Stimulated activated CD8-positive, alpha-beta memory T cell treated with anti-CD3 and anti-CD28 coated beads, Interleukin-7, amount 100 ng/mL, for 1 hour (primary cell): ENCODE measurements at places on chromosomes 4 and X.

DNA sequence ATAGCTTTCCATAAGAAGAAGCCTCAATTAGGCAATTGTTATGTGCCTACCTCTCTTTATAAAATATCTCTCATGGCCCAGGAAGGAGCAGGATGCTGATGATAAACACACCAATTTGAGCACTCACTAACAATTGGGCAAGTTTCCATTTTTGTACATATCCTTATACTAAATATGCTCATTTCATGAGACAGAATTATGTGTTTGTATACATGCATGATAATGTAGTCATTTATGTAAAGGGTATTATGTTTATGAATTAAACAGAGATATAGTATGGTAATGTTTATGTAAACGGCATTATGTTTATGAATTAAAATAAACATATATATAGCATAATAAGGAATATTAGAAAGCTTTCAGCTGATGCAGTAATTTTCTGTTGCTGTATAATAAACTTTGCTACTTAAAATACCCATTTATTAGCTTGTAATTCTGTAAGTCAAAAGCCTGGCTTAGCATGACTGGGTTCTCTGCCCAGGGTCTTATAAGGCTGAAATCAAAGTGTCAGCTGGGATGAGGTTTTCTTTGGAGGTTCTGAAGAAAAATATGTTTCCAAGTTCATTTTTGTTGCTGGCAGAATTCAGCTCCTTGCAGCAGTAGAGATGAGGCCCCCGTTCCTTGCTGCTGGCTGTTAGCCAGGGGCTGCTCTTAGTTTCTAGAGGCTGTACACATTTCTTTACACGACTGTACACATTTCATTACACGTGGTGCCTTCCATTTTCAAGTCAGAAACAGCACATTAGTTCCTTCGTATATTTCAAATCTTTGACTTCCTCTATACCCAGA, 89.0 kb downstream of the GLRA2 start:
- no peak for DNase-seq

GRCh38 chr4:49032440-49033161, 46.5 kb downstream of the CWH43 start:
- no peak for DNase-seq

DNA sequence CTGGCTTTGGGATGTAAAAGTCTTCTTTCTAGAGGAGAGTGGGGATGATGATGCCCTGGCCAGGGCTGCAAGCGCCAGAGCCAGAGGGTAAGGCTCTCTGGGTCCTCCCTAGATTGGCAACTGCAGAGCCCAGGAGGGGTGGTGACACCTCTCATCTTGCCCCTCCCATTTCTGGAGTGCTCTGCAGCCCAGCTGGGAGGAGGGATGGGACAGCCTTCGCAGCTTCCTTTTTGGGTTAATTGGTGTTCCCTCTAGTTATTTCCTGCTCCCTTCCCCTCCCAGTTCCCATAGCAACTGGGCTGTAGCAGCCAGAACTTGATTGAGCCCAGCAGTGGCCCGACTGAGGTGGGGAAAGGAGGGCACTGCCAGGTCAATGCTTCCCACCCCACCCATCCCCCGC, 19.2 kb downstream of the NALF2 start:
- DNase-seq: no peak

- DNase-seq: no peak
Measured at GRCh38 chr4:123667496-123667895, 270.9 kb downstream of the SPRY1 start.

- DNase-seq: no peak
Measured at GRCh38 chr4:185735866-185736400, 76.1 kb downstream of the SORBS2 start.

DNA sequence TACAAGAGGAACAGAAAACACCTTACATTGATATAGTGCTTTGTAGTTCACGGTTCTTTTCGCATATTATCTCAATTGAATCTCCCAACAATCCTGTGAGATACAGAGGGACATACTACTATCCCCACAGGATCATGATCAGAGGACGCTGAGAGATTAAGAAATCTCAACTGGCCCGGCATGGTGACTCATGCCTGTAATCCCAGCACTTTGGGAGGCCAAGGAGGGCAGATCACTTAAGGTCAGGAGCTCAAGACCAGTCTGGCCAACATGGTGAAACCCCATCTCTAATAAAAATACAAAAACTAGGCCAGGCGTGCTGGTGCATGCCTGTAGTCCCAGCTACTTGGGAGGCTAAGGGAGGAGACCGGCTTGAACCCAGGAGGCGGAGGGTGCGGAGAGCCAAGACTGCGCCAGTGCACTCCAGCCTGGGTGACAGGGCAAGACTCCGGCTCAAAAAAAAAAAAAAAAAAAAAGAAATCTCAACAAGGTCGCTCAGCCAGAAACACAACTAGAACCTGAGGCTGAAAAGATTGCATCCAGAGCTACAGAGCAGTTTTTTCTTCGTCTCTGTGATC, 7.4 kb downstream of the APOO start:
- DNase-seq: no peak

- DNase-seq: no peak
Measured at GRCh38 chr4:80475798-80476197, 140.3 kb downstream of the CFAP299 start.

DNA sequence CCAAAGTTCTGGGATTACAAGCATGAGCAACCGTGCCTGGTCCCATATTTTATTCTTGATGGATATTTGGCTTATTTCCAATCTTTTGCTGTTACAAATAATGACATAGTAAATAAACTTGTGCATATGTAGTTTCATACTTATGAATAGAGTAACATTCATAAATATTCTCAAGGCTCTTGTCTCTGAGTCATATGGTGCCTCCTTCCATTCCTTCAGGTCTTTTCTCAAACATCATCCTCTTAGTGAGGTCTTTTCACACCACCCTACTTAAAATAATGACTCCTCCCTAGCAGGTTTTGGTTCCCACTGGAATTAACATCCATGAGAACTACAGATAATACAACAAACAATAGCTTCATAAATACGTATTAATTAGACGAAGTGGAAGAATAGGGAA, 416.6 kb downstream of the IQCM start:
- DNase-seq: no peak

GRCh38 chrX:48532161-48532560, 7.4 kb upstream of the TBC1D25 start:
- DNase-seq: no peak

DNA sequence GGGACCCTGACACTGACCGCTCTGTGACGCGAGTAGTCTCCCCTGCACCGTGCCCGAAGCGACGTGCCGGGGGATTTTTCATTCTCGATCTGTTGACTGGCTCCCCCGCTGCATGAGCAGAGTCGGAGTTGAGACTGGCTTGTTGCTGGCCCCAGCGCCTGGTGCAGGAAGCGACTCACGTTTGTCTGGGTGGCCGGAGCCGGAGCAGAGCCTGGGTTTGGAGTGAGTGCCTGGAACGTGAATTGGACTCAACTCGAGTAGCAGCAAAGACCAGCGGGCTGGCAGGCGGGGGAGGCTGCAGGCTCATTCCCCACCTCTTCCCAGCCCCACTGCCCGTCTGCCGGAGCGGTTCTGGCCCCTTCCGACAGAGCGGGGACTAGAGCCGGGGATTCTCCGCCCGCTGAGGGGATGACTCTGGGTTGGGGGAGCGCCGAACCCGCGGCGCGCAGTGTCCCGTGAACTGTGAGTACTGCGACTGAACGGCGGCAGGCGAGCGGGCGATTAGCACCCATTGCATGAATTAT, 554 bp downstream of the PCDH7 start:
- DNase-seq: no peak

DNA sequence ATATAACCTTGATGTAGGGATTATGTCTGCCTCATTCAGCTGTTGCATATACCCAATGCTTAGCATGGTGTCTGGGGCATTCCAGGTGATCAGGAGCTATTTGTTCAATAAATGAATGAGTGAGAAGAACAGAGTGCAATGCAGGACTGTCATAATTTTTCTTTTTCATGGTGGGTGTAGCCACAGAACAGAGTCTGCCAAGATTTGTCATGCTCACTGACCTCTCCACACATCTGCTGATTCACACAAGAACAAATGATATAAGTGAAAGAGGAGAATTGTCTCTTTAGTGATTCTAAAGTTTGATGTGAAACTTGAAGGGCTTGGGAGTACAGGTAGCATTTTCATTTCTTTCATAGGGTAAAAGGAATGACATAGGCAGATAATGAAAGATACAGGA, 64.4 kb upstream of the TEX13D start:
- DNase-seq: no peak

- DNase-seq: no peak
Measured at GRCh38 chr4:113687067-113687718, 74.3 kb downstream of the CAMK2D start.

DNA sequence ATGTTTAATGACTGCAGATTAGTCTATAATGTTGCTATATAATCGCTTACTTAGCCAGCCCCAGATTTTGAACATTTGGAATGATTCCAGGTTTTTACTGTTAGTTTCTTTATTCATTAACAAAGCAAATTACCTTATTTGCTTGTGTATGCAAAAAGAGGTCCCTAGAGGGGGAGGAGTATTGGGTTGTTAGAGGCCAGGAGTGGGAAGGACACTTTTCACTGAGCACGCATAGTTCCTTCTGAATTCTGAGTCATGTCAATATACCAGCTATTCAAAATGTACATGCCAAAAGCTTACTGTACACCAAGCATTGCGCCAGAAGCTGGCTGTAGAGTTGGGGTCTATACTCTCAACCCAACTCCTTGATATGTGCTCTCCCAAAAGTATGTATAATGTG, 5.1 kb upstream of the DGAT2L6 start:
- no peak for DNase-seq

DNA sequence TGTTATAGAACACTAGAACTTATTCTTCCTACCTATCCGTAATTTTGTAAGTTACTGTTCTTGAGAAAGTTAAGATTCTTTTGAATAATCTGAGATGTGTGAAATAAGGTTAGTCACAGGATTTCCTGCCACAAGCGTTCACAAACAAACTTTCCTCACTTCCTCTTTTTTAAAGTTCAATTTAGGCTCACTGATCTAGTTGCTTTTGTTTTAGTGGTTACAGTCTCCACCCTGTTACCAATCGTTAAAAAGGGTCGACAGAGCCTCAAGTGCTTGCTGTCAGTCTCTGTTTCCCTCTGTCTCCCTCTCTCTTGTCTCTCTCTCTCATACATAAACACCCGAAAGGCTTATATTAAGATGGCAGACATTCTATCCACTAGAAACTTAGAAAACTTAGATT, 35.9 kb upstream of the STK26 start:
- DNase-seq: no peak

GRCh38 chr4:123060039-123060770, 137.8 kb upstream of the NUDT6 start:
- no peak for DNase-seq

DNA sequence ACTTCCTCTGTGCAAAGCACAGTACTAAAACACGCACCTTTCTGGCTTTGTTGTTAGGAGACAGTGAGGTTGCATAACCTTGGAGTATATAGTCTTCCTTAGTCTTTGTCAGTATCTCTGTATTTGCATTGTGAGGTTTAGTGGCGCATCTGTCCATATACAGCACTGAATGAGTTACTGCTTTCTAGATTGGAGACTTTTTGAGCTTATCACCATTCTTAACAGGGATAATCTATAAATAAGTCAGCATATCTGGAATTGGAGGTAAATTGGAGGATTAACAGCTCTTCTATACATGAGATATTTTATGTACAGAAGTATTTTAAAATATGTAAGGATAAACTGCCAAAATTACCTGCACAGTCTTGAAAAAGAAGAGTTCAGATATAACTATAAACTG, 4.3 kb downstream of the FHDC1 start:
- no peak for DNase-seq

DNA sequence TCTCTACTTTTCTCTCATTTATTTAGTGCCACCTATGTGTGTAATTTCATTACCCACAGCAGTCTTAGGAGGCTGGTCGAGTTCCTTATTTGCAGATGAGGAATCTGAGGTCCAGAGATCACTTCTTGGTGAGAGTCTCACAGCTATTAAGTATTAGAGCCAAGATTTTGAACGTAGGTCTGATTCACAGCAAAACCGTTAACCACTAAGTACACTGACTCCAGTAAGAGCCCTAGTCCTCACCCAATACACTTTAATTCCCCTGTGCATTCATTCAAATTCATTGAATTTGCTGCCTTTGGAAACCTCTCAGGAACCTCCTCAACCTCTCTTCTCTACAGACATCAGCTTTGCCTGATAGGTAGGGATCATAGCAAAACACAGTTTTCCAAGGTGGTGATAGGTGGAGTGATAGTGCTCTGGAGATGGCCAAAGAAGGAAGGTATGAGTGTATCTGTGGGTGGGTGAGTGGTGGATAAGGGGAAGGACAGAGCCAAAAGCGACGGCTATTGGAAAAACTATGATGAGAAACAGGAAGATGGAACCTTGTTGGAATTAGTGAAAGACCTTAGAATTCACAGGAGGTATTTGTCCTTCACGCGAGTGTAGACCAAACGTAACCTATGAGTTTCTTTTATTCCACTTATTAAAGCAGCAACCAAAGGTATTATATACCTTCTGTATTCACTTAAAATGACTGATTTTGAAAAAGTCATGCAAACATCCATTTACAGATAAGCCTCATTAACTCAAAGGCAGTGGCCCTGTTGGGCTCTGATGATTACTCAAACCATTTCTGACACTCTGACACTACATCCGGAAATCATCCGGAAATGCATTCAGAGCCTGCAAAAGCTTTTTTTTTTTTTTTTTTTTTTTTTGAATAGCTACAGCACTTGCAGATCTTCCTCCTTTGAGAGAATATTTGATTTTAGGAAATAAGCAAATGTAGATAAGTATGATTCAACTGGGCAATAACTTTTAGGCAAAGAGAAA, 6.3 kb downstream of the FMR1 start:
- DNase-seq: no peak

DNA sequence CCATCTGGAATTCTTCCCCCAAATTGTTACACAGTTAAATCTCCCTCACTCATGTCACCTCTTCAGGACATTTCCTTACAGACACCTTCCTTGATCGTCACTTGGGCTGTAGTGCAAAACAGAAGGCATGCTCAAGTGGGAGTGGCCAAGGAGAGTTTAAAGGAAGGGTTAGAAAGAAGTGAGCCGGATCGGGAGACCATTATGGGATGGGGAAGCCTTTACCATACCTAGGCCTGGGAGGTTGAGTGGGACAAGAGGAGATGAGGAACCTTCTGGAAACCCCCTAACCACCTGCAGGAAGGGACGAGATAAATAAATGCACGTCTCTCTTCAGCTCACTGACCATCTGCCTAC, 102.7 kb downstream of the UCHL1 start:
- no peak for DNase-seq

DNA sequence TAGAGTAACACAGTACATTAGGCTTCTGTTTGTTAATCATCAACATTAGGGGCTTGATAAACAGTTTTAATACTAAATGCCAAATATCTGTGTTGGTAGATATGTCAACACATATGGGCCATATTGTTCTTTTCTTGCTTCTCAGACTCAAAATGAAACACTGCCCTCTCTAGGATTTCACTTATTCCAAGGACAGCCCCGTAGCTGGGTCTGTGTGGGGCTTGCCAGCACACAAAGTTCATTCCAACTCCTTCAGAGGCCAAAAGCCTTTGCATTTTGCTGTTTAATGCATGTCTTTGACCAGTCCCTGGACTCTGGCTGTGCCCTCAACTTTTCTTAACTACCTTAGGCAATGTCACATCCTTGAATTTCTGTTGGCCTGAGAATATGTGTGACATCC, 102.0 kb upstream of the ZNF827 start:
- no peak for DNase-seq

- DNase-seq: no peak
Measured at GRCh38 chr4:128512767-128513322, 225.2 kb upstream of the PGRMC2 start.
